ENCODE measurements at places on chromosomes 3 and 15.

DNA sequence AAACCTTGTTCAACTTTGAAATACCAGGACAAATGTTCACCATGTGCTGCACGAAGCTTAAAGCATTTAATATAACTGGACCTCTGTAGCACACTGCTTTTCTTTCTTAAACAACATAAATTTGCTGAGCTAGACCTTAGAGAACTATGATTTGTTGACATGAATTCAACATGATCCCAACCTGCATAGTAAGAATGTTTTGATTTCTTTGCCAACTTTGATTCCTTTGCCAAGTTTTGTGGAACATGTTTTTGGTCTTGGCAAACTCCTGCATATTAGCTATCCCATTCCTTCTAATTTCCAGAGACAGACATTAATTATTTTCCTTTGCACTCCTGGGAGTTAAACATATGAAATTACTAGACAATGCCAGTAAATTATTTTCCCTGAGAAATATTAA lies 197.2 kb upstream of the RBMS3 start:
- no peak for DNase-seq

GRCh38 chr15:43903864-43904290 lies 77.1 kb downstream of the WDR76 start:
- DNase-seq: peak; percentile 82

GRCh38 chr3:851098-851790 lies 241.6 kb upstream of the CNTN6 start:
- no peak for DNase-seq

DNA sequence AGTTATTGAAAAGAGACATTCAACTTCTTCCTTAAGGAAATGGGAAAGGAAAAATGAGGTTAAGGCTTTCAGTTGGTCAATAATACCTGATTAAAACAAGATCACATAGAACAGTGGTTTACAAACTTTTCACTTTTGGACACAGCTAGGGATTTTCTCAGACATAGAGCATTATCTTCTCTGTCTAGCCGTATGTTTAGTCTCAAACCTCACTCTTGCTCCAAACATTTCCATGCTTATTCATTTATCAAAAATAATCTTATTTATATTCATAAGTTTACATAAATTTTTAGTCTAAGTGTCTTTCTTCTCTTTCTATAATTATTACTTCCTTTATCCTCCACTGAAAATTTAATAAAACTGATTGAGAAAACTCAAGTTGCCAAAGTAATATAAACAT lies 114.2 kb upstream of the AZI2 start:
- DNase-seq: no peak

DNA sequence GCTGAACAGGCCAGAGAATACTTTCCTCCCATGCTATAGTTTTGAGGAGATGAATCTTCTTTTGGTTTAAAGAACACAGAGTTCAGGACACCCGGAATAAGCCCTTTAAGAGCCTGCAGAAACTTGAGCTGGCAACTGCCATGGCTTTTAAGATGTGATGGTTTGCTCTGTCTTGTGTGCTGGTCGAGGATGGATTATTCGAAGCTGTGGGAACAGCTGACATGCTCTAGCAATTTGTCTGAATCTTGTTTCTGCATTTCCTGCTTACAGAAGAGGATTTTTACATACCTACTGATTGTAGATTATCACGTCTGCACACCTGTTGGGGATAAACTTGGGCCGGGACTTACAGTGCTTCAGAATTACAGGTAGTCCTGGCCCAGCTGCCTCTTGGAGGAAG lies 396.9 kb downstream of the LRTM1 start:
- DNase-seq: no peak

GRCh38 chr15:89379818-89380217 lies 45.2 kb upstream of the POLG start:
- DNase-seq: no peak

- no peak for DNase-seq
Measured at GRCh38 chr3:124582621-124583395, 147.4 kb upstream of the UMPS start.

- DNase-seq: no peak
Measured at GRCh38 chr3:134885877-134886621, 91.0 kb downstream of the EPHB1 start.

DNA sequence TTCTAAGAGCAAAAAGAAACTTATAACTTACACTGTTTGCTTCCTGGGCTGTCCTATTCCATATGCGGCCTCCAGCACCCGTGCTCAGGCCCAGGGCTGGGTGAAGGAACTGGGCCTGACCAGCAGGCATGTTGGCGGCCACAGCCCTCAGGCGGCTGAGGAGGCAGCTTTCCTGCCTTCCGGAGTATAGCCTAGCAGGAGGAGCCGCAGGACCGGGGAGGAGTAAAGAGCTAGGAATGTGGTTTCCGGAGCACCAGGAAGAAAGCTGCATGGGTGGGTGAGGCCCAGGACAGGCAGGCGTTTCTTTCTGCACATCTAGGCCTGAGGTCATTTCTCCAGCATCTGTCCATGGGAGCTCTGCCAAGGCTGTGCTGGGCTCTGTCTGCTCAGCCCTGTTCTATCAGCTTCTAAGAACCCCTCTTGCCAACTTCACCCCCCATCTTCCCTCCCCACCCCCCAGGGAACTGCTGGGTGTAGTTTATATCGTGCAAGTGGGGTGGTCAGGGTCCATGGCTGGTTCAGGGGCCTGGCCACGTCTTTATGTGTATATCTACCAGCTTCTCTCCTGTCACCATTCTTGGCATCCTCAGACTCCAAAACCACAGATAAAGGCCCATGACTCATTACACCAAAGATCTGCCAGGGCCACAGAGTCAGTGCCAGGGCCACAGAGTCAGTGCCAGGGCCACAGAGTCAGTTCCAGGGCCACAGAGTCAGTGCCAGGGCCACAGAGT lies 7.8 kb upstream of the KIF7 start:
- no peak for DNase-seq

DNA sequence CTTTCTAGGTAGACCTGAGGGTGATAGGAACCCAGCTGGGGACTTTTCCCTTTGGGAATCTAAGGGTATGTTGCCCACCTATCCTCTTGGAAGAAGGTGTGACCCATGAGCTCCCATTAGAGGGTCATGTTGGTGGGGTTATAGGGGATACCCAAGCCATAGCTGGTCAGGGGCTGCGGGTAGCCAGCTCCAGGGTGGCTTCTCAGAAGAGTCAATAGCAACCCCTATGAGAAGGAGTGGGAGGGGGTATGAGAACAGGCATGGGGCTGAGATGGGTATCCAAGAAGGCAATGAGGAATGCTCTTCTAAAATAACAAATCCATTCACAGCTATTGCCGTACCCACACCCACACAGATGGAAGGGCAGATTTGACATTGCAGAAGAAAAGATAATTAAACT lies 217.8 kb downstream of the UACA start:
- no peak for DNase-seq

DNA sequence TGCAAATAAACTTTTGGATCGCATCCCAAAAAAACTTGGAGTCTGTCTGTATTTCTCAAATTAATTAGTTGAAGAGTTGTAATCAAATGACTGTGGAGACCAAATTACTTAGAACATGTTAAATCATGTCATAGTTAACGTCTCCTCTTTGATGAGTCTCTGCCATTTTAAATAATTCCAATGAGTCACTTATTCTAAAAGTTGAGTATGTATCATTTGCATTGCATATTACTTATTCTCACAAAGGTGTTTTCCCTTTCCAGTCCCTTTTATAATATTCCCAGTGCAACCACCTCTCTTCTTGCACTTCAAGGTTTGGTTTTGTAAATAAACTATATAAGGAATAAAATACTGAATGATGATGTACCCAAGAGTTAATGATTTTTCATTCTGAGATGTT lies 36.0 kb upstream of the MBNL1 start:
- no peak for DNase-seq

GRCh38 chr3:26346497-26346896 lies 276.1 kb upstream of the LRRC3B start:
- no peak for DNase-seq

DNA sequence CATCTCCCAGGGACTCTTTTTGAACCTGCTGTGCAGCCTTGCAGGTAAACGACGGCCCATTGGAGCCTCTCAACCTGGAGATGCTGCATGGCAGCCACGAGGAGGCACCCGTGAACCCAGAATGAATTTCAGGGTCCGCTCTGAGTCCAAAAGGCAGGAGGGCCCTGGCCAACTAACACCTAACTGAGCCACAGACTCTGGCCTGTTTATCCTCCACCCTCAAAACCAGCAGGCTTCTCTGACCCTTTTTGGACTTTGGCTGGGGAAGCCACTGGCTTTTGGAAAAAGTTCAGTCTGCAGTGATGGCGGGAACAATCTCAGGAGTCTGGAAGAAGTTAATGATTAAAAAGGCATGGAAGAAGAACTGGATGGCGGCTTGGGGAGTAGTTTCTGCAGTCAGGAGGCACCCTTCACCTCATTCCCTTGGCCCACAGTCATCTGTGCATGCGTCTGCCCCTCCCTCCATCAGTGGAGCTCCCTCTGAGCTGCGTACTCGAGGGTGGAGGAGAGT lies 4.1 kb downstream of the PXYLP1 start:
- DNase-seq: no peak

DNA sequence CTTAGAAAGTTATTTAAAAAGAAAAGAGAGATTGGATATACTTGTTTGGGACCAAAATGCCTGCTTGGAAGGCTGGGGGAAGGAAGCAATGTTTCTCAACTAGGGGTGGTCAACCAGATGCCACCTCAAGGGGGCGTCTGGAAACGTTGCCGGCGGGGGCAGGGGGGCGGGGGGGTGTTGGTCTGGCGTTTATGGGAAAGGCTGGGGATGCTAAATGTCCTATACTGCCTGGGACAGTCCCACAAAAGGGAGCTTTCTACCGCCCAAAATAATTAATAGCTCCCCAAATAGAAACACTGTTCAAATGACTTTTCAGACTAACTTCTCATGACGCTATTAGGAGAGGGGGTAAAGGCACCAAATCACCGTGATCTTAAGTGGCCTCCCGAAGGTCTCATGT lies 2.2 kb downstream of the POLG start:
- DNase-seq: peak; percentile 38

- peak; percentile 32 for DNase-seq
Measured at GRCh38 chr15:66876421-66876730, 174.3 kb downstream of the SMAD6 start.

- no peak for DNase-seq
Measured at GRCh38 chr3:53100818-53101466, 29.3 kb downstream of the RFT1 start.

GRCh38 chr3:50961386-50961785 lies 286.7 kb downstream of the DOCK3 start:
- DNase-seq: no peak

GRCh38 chr15:47820747-47821319 lies 103.5 kb downstream of the SEMA6D start:
- DNase-seq: peak; percentile 56

- DNase-seq: no peak
Measured at GRCh38 chr3:25692341-25692740, 27.6 kb upstream of the TOP2B start.

DNA sequence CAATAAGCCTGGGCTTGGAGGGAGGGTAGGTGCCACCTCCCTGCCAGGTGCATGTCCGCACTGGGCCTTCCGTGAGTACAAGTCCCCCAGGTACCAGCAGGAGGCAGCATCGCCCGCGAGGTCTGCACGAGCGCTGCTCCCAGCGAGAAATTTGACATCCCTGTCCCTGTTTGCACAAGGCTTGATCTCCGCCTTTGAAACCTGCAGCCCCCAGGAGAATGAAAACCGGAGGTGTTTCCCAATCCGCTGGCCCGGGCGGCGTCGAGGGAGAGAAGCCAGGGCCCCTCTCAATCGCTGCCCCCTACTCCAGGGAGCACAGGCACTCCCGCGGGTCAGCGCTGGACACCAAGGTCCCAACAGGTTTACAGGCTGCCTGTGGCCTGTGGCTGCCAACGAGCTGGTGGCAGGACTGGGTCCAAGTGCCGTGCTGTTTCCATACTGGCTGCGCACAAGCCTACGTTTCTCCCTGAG lies 961 bp downstream of the HAPLN3 start:
- no peak for DNase-seq
